ENCODE measurements at places on chromosomes 1 and 21. TPM values are rescaled to one million over a fixed set of nuclear protein-coding genes. Genes with fewer than 3 reads are reported as not detected.
A peak's percentile ranks its signal among the peaks of the same experiment; 100 is the strongest.

DNA sequence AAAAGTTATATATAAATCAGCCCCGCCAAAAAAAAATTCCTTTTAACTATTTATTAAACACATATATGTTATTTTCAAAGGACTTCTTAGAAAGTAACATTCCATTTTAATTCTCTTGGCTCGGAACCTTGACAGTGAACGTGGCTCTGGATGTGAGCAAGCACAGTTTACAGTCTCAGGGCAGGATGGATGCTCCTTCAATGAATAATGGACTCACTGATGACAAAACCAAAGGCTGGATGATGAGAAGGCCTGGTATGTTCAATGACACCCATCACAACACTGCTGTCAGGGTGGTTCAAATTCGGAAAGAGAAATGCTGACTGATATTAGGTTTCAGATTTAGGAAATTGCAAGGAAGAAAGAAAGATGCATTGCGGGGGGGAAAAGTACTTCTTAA, 148.8 kb downstream of the SIPA1L2 start:
- no peaks in the 10 kb centered on the region for H3K27me3 ChIP-seq
- no peak overlapping the region for H3K27ac ChIP-seq
- H3K4me1 ChIP-seq: no peaks in the 10 kb centered on the region

DNA sequence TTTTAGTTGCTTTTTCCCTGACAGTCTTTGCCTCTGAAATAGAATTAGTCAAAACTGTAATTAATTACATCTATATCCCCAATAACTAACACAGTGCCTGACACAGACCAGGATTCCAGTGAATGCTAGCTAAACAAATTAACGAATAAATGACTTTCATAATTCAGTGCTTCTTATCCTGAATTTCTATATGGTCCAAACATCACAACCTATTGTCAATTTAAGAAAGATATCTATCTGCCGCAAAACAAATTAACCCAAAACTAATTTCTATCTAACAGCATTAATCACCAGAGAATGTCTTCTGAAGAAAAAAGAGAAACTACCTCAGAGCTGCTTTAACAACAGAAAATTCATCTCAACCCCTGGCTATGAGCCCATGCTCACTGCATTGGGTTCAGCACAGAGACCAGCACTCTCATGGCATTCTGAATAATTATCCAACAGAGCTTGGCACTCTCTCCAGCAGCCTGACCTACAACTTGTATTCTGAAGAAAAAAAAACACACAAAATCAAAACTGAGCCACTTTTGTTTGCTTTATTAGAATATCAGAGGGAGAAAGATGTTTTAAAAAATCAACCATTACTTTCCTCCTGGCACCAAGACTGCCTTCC, 547.3 kb upstream of the BEND5 start:
- no peak overlapping the region for H3K4me3 ChIP-seq
- no peak overlapping the region for H3K27ac ChIP-seq
- no peaks in the 10 kb centered on the region for H3K27me3 ChIP-seq
- DNase-seq: no peak
- no peaks in the 10 kb centered on the region for H3K4me1 ChIP-seq
- no peaks in the 10 kb centered on the region for H3K36me3 ChIP-seq

GRCh38 chr1:241235256-241235897, 121.6 kb downstream of the RGS7 start:
- no peak for DNase-seq
- no peak overlapping the region for H3K27ac ChIP-seq
- H3K36me3 ChIP-seq: no peaks in the 10 kb centered on the region
- no peaks in the 10 kb centered on the region for H3K27me3 ChIP-seq
- no peaks in the 10 kb centered on the region for H3K4me1 ChIP-seq

DNA sequence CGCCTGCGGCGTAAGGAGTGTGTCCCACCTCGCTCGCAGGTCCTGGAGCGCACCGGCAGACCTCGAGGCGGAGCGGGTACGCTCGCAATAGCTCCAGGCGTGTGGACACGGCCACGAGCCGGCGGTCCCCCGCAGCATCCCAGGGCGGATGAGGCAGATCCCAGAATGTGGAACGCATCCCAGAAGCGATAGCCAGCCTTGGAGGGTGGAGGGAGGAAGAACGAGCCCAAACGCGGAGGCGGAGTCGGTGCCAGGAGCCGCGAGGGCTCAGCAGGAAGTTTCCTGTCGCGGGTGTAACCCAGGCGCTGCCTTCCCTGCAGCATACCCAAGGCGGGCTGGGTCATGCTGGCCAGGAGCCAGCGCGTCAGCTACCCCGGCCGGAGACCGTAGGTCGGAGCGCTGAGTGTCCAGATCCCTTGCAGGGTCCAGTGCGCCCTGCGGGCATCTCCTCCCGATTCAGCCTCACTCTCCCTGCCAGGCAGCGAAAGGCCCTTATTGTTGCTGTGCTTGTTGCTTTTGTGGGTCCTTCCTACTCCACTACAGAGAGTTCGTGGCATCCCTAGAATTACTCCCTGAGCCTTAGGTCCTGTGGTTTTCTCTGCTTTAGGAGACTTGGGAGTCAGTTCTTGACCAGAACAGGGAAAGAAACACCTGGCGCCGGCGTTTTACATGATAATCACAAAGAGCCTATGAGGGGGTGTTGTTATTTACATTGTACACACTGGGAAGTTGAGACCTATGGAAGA, 27.7 kb downstream of the STYXL2 start:
- peaks cover 3% of the 10 kb centered on the region for H3K4me1 ChIP-seq
- H3K4me3 ChIP-seq: peak overlapping the region; percentile 83
- H3K27ac ChIP-seq: no peak overlapping the region
- DNase-seq: peak; percentile 73
- H3K27me3 ChIP-seq: no peaks in the 10 kb centered on the region

GRCh38 chr21:16768096-16768495, 744.7 kb upstream of the CXADR start:
- no peak for DNase-seq
- H3K4me1 ChIP-seq: no peaks in the 10 kb centered on the region
- no peaks in the 10 kb centered on the region for H3K27me3 ChIP-seq
- H3K4me3 ChIP-seq: no peak overlapping the region
- no peaks in the 10 kb centered on the region for H3K36me3 ChIP-seq

RSPH1 gene
- 0.31 TPM for total RNA-seq

NBPF6 gene
- total RNA-seq: not detected

ANP32E gene
- 106 TPM for total RNA-seq

TACSTD2 gene
- total RNA-seq: 1.5 TPM

DNA sequence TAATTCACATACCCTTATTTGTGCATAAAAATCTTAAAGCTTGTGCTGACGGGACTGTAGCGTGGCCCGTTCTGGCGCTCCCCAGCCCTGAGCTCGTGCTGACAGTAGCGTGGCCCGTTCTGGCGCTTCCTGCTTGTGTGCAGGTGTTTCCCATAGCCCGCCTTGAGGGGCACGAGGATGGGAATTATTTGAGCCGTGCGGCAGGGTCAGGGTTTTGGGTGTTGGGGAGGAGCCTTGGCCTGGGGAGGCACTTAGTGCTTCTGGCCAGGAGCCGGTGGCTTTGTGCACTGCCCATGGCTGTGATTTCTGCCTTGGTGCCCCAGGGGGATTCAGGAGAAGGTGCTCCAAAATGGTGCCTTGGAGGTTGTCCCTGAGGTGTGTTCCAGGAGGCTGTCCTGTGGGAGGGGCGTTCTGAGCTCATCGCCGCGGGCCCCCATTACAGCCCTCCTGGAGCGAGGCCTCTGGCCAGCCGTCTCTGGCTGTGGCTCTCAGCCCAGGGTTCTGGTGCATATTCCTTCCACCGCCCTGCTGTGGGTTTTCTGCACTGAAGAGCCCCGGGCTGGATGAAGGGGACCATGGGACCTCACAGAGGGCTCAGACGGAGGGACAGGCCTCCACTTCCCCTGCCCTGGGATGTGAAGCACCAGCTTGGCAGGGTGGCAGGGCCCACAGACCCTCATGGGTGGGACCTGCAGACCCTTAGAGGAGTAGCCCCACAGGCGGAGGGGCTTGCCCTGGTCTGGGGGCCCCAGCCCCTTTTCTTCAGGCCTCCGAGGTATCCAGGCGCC, 6.6 kb downstream of the SLX9 start:
- H3K27me3 ChIP-seq: no peaks in the 10 kb centered on the region
- DNase-seq: no peak
- no peaks in the 10 kb centered on the region for H3K4me1 ChIP-seq
- H3K27ac ChIP-seq: no peak overlapping the region
- peaks cover 30% of the 10 kb centered on the region for H3K36me3 ChIP-seq

- H3K27me3 ChIP-seq: no peaks in the 10 kb centered on the region
- DNase-seq: no peak
- H3K4me1 ChIP-seq: no peaks in the 10 kb centered on the region
- no peaks in the 10 kb centered on the region for H3K36me3 ChIP-seq
- H3K27ac ChIP-seq: no peak overlapping the region
- no peak overlapping the region for H3K4me3 ChIP-seq
Measured at GRCh38 chr1:188499690-188500089, 1670.9 kb downstream of the PLA2G4A start.

DNA sequence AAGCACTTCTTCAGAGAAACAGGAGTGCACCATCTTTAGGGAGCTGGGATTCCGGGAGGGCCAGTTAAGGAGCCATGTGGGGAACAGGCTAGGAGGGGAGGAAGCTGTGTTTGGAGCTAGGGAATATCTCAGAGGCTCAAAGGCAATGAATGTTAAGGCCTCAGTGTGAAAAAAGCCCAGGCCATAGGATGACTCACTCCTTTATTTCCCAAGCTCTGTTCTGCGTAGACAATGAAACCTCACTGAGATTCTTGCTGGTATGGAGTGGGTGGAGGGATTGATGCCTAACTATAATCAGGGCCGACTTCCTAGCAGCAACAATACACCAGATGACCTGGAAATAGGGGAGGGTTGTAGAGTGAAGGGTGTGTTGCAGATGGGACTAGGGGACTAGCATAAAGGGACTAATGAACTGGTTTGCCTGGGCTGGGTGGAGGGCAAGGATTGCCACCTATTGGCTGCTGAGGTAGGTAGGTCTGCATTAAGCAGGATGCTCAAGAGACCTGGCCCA, 2.1 kb downstream of the GNAT2 start:
- H3K36me3 ChIP-seq: no peaks in the 10 kb centered on the region
- DNase-seq: peak; percentile 59
- no peaks in the 10 kb centered on the region for H3K27me3 ChIP-seq
- no peak overlapping the region for H3K4me3 ChIP-seq
- no peak overlapping the region for H3K27ac ChIP-seq
- H3K4me1 ChIP-seq: no peaks in the 10 kb centered on the region

GRCh38 chr1:119034359-119034758, 46.2 kb upstream of the TBX15 start:
- no peaks in the 10 kb centered on the region for H3K27me3 ChIP-seq
- no peak overlapping the region for H3K4me3 ChIP-seq
- H3K36me3 ChIP-seq: no peaks in the 10 kb centered on the region
- no peak for DNase-seq

All from H9 (cell line).